Thyroid gland (tissue), 4 donors: ENCODE measurements at places on chromosomes 7 and 10. TPM values are rescaled to one million over a fixed set of nuclear protein-coding genes. Genes with fewer than 3 reads are reported as not detected.

DNA sequence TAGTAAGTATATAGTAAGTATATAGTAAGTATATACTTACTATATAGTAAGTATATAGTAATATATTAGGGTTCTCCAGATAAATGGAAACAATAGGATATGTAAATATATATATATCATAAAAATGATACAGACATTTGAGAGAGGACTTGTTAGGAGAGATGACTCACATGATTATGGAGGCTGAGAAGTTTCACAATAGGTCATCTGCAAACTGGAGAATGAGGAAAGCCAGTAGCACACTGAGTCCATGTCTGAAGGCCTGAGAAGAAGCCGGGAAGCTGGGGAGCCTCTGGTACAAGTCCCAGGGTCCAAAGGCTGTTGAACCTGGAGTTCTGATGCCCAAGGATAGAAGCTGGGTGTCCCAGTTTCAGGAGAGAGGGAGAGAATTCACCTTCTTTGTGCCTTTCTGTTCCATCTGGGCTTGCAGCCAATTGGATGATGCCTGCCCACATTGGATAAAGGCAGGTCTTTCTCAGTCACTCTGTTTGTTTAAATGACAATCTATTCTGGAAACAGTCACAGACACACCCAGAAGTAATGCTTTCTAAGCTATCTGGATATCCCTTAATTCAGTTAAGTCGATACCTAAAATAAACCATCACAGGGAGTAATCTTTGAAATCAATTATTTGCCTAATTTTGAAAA, 205.5 kb upstream of the CDC14C start:
- no peak for DNase-seq
- H3K4me3 ChIP-seq: no peak overlapping the region
- no peaks in the 10 kb centered on the region for H3K27me3 ChIP-seq
- H3K4me1 ChIP-seq: no peaks in the 10 kb centered on the region
- H3K36me3 ChIP-seq: no peaks in the 10 kb centered on the region

- no peak for DNase-seq
- H3K36me3 ChIP-seq: no peaks in the 10 kb centered on the region
- no peak overlapping the region for H3K27ac ChIP-seq
- H3K27me3 ChIP-seq: no peaks in the 10 kb centered on the region
These were observed 386.0 kb downstream of the KIF20B start for GRCh38 chr10:90087197-90088023.

GRCh38 chr7:47887016-47887640, 61.1 kb downstream of the PKD1L1 start:
- H3K27ac ChIP-seq: no peak overlapping the region
- no peak overlapping the region for H3K4me3 ChIP-seq
- H3K4me1 ChIP-seq: no peaks in the 10 kb centered on the region
- no peaks in the 10 kb centered on the region for H3K36me3 ChIP-seq

GET4 gene
- 29.2 TPM for total RNA-seq

GRM8 gene
- 6.6 TPM for total RNA-seq

ITPRID1 gene
- not detected for total RNA-seq

RADIL gene
- total RNA-seq: 7.1 TPM
